WERI-Rb-1 (cell line): ENCODE measurements at places on chromosomes 6 and 20.

GRCh38 chr20:19253316-19253715 lies 40.9 kb downstream of the SLC24A3 start:
- DNase-seq = no peak

DNA sequence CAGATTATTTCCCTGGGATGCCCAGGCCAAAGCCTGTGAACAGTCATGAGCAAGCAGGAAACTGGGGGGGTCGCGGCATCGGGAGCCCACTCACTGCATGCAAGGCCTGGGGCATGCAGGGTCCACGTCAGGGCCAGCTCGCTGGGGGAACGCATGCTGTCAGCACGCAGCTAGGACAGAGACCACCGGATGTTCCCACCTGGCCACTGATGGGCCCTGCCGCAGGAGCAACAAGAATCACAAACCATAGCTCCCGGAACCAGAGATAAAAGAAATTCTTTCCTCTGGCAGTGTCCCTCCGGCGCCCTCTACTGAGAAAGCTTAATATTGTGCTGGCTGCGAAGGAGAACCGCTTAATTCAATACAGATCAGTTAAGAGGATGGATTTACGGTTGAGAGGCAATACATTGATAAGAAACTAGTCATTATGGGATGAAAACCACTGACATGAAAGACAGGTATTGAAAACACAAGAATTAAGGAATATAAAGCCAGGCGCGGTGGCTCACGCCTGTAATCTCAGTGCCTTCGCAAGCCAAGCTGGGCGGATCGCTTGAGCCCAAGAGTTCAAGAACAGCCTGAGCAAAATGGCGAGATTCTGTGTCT lies 32.6 kb downstream of the C6orf15 start:
- DNase-seq = peak; percentile 86

DNA sequence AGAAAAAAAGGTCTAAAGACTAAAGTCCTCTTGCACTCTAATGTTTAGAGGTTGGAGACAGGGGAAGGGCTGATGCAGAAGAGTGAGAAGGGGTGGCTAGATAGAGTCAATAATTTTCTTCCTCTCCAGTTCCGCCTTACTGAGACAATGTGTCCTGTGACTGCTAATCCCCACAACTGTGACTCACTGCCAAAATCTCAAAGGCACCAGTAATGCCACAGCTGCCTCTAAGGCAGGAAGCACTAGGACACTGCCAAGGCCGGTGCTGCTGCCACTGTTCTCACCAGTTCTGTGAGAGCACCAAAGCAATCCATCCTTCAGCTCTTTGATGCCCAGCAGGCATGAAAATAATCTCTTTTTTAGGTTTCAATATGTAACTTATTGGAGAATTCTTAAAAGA lies 701.9 kb upstream of the MAP3K7 start:
- DNase-seq = no peak

DNA sequence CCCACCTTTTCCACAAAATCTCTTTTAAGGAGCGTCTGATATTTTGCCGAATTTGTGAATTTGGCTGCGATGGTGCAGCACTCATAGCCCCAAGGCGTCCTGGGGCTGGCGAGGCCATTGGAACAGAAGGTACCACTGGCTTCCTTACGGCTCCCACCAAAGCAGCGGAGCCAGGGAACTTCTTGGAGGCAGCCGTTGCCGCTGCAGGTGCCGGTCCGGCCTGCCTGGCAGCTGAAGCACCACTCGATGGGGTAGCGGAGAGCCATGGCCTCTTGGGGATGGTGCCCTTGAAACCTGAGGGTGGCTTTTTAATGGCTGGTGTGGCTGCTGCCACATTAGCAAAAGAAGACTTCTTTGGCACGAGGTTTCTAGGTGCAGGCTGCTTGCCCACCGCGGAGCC lies 29.8 kb downstream of the DIDO1 start:
- no peak for DNase-seq

- DNase-seq = peak; percentile 91
Measured at GRCh38 chr6:44237813-44238433, 9.0 kb upstream of the HSP90AB1 start.

- no peak for DNase-seq
Measured at GRCh38 chr20:22545045-22545444, 39.3 kb downstream of the FOXA2 start.

DNA sequence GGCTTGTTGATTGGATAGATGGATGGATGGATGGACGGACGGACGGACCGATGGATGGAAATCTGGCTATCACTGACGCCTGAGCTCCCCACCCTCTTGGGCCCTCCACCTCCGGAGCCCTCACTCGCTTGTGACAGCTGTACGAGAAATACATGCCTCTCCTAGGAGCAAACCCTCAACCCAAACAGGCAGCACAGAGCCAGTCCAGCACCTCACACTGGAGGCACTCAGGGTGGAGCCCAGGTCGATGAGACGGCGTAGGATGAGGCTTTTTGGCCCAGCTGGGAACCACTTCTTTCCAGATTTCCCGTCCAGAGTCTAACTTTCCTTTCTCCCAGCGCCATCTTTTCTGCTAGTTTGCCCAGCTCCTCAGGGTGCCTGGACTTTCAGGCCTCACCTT lies 2.7 kb upstream of the LY6G5C start:
- DNase-seq = no peak

GRCh38 chr20:49272654-49273053 lies 5.2 kb downstream of the ZNFX1 start:
- no peak for DNase-seq

GRCh38 chr6:121302882-121303281 lies 31.4 kb downstream of the TBC1D32 start:
- DNase-seq = no peak

DNA sequence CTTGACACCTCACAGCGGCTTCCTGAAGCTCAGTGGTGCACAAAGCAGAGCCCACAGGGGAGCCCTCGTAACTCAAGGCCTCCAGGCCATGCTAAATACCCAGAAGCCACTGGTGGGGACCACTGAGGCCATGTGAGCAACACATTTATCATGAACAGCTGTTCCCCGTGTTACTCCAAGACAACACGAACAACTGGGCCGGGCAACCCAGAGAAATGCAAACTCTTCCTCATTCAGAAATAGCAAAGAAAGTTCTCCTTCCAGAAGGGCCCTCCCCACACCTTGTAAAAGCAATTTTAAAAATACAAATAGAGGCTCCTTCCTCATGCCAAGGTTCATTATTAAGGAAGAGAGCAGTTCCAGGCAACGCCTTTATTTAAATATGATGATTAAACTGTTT lies 36.3 kb upstream of the SLCO4A1 start:
- DNase-seq = no peak

GRCh38 chr20:10965936-10966470 lies 292.2 kb upstream of the JAG1 start:
- DNase-seq = no peak

DNA sequence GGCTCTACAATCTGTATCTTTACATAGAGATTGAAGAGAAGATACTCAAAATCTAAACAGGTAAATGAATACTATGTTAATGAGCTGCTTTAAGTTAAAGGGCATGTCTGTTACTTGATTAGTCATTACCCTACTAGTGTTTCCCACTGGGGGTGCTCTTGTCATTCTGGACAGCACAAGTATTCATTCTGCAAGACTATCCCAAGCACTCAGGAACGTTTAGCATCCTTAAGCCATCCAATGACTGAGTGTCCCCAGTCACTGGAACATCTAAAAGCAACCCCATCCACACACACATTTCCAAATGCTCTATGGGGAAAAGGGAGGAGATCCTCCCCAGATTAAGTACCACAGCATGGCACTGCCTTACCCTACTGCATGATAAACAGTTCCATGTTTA lies 25.7 kb downstream of the EZR start:
- peak; percentile 24 for DNase-seq

GRCh38 chr6:1858196-1858595 lies 248.5 kb downstream of the FOXC1 start:
- no peak for DNase-seq

GRCh38 chr20:19562426-19562825 lies 195.6 kb upstream of the RIN2 start:
- no peak for DNase-seq

GRCh38 chr6:83430611-83431544 lies at the start of gene ME1:
Gene ME1 (minus strand): TSS chr6:83431051. CDS start chr6:83430954, 97 bp downstream.
- DNase-seq = peak; percentile 56

DNA sequence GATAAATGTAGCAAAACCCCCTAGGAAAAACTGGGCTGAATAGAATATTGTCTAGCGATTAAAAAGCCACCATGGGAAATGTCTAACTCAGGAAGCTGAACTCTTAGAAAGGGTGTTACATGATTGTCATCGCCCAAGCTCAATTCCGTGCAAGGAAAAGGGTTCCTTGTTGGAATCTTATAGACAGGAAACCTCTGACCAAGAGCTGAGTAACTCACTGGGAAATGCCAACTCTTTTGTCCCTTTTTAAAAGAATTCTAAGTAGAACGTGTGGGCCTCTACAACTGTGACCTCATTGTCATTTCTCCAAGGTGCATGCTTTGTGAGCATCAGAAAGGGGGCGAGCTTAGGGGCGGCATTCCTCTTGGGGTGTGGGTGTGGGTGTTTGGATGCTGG lies 88.1 kb downstream of the SYNJ2 start:
- DNase-seq = no peak

DNA sequence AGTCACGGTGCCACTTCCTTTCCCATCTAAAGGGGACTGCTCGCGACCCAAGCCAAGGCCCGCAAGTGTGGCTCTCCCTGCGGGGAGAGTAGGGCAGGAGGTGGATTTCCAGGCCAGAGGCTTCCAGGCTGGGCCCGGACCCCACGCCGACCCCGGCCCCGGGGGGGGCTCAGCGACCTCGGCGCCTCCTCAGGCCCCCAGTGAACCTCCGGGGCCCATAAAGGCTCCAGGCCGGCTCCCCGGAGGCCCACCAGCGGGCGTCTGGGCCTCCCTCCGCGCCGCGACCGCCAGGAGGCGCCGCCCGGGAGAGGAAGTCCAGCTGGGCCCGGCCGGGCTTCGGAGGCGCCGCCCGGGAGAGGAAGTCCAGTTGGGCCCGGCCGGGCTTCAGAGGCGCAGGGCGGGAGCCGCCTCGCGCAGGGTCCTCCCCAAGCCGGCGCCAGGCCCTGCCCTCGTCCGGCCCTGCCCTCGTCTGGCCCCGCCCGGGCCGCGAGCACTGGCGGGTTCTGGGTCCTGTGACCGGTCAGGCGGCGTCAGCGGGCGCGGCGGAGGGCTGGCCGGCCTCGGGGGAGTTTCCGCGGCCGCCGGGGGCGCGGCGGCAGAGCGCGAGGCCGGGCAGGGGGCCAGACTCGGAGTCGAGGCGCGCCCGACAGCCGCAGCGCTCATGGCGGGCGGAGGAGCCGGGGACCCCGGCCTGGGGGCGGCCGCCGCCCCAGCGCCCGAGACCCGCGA lies at the start of gene RAB32:
Gene RAB32 (plus strand): TSS at position 623 of the 729 bp plus-strand sequence. CDS start 39 bp downstream, at position 662.
- DNase-seq = no peak

GRCh38 chr6:142567461-142567860 lies 265.7 kb downstream of the ADGRG6 start:
- no peak for DNase-seq

GRCh38 chr20:48211238-48211637 lies 426.0 kb upstream of the SULF2 start:
- no peak for DNase-seq

DNA sequence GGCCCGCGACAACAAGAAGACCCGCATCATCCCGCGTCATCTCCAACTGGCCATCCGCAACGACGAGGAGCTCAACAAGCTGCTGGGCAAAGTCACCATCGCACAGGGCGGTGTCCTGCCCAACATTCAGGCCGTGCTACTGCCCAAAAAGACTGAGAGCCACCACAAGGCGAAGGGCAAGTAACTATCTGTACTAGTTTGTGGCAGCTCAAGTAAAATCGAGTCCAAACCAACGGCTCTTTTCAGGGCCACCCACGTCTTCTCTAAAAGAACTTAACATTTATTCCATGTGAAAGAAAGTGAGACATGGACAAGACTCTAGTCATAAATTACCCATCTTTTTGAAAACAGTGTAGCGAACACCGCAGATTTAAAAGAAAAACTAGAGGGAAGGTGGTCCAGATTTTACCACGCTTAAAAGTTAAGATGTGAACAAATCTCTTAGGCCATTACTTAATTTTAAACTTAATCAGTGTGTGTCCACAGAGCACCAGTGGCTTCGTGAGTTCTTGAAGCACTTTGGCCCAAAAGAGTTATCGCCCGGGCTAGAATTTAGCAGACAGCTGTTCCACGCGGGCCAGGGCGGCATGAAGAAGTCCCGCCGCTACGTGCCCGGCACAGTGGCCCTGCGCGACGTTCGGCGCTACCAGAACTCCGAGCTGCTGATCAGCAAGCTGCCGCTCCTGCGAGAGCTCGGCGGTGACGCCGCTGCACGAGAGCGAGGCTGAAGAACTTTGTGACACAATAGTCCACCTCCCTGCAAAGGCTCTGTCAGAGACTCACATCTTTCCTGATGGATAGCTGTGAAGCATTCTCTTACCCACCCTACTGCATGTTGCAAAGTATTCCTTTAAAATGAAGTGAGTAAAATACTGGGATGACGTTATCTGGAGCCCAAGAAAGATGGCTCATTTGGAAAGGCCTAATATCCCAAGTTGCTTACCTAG lies 113.9 kb upstream of the PRSS16 start:
- DNase-seq = no peak

DNA sequence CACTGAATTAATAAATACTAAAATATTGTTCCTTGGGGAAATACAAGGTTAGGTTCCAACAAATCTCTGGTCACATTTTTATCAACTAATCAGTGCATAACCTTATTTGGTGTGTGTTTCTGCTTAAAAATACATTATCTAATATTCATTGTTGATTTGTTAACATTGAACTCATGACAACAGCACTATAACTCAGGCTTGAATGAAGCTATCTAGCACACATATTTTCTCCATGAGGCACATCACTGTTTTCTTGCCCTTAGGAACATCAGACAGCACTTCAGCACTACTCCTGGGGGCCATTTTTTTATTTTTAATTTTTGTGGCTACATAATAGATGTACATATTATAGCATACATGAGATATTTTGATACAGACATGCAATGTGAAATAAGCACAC lies 277.2 kb upstream of the NT5E start:
- DNase-seq = no peak

- DNase-seq = no peak
Measured at GRCh38 chr20:16488616-16489015, 84.6 kb downstream of the KIF16B start.

GRCh38 chr20:35463455-35464300 lies 8.3 kb downstream of the CEP250 start:
- DNase-seq = peak; percentile 55

GRCh38 chr20:58179432-58180099 lies 48.9 kb downstream of the ANKRD60 start:
- peak; percentile 62 for DNase-seq

- DNase-seq = no peak
Measured at GRCh38 chr6:68008445-68008844, 626.6 kb upstream of the ADGRB3 start.

DNA sequence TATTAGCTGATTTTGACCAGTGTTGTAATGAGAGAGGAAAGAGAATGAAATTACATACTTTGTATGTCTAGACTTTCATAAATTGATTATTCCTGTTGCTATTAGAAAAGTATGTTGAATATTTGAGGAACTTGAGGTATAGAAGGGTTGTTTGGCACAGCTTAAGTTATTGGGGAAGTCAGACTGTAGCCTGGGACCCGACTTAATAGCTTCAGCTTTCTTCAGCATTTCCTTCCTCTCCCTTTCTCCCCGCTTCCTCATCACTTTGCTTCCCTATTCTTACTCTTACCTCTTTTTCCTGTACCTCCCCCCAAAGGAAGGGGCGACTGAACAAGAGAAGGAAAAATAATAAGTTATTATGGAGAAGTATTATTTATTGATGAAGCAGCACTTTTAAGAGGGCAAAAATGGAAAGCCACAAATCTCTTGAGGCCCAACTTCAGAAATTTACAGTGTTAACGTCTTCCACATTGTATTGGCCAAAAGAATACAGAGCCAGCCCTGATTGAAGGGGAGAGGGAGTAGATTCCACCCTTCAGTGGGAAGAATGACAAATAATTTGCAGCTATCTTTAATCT lies 7.4 kb downstream of the SENP6 start:
- DNase-seq = no peak

- no peak for DNase-seq
Measured at GRCh38 chr6:159279790-159280277, 110.6 kb downstream of the FNDC1 start.
